Activated CD8-positive, alpha-beta memory T cell treated with anti-CD3 and anti-CD28 coated beads, Interleukin-2, amount 50 U/mL, for 48 hours (primary cell): ENCODE measurements at places on chromosomes 5 and 9.

DNA sequence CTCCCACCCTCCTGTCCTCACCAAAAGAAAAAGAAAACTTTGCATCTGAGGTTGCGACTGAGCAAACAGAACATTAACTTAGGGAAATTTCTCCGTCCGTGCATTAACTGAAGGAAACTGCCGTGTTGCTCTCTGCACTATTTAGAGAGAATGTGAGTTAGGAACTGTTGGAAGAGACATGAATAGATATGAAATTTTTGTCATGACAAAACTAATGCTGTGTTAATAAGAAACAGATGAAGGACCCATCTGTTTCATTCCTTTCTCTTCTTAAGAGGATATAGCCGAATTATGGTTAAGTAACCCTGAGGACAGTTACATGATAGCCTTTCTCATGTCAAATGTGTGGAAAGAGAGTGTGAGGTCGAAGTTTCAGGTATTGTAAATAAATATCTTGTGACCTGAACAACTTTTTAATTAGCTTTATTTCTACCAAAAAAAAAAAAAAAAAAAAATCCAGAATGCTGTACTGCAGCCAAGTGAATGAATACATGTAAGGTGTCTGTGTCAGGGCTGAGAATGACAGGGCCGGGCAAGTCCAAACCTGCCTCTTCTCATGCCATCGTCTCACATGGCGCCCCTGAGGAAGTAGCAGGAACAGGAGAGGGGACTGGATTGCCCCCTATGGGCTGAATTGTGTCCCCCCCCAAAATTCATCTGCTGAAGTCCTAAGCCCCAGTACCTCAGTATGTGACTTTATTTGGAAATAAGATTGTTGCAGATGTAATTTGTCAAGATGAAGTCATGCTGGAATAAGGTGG, 35.6 kb upstream of the ANKRD33B start:
- DNase-seq, result no peak

- DNase-seq, result no peak
Measured at GRCh38 chr9:23598994-23599393, 227.0 kb downstream of the ELAVL2 start.

DNA sequence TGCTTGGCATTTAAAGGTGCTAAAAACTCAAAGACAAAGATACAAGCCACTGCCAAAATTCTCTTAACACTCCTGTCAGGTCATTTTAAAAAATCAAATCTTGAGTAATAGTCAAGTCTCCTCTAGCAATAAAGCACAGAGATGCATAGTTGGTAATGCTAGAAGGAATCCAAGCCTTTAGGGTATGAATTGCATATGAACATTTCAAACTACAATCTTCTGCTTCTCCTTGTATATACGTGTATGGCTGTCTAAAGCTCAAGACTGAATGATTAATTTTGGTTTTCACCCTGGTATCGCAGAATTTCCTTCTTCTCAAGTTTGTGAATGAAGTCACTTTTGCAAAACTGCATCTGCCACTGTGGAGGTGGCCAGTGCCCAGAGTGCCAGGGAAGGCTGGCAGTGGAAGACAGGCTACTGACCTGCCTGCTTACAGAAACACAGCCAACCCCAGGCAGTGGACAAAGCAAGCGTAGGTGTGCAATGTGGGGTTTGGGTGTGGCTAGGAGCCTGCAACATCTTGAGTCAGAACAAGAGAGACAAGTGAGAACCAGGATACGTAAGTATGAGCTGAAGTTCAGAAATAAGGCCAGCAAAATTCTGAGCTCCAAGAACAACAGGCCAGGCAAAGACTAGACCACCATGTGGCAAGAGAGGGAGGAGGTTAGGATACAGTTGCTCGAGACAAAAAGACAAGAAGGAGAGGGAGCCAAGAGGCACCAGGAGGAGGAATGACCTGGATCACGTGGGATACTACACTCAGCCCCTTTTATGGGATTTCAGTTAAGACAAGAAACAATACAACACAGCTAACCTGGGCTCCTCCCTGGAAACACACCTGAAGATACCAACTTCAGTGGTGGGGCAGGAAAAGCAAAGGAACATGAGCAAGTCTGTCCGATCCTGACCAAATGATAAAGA, 22.6 kb downstream of the MYO10 start:
- no peak for DNase-seq

DNA sequence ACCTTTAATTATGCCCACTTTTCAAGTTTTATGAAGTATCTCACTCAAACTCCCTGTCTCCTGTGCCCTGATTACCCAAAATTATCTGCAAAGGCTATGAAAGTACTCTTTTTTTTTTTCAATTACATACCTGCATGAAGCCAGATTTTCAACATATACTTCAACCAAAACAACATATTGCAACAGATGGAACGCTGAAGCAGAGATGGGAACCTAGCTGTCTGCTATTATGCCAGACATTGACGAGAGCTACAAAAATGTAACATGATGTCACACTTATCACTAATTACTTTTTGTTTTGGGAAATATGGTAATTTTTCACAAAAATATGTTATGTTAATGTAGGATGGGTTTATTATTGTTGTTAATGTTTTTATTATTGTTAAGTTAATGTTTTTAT, 86.5 kb upstream of the SLC1A3 start:
- no peak for DNase-seq

DNA sequence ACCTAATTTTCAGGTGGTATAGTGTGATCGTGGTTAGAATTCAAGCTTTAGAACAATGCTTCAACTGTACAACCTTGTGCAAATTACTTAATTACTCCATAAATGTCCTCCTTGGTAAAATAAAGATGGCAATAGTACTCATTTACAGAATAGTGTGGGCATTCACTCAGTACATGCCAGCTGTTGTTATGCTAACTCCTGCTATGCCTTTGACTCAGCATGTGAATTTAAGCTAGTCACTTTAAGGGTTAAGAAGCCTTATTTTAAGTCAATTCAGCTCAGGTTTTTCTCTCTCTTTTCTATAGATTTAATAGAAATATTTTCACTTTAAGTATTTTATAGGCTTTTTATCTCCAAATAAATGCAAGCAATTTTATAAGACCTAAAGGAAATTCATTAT, 335.6 kb upstream of the ITGA1 start:
- DNase-seq, result no peak

GRCh38 chr9:13721481-13722235, 442.2 kb upstream of the MPDZ start:
- no peak for DNase-seq

DNA sequence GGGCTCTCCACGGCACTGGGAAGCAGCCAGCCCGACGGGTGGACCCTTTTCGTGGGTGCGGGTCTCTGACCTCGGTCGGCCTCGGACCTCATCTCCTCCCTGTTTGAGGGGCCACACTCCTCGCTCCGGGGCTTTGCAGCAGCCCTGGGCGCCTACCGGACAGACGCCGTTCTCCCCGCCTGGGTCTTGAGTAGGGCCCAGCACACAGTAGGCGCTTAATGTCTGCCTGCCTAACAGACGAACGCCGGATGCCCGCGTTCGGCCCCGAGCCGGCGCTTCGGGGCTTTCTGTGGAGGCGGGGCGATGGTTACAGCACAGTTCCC, 842 bp upstream of the GTF3C5 start:
- DNase-seq, result no peak

DNA sequence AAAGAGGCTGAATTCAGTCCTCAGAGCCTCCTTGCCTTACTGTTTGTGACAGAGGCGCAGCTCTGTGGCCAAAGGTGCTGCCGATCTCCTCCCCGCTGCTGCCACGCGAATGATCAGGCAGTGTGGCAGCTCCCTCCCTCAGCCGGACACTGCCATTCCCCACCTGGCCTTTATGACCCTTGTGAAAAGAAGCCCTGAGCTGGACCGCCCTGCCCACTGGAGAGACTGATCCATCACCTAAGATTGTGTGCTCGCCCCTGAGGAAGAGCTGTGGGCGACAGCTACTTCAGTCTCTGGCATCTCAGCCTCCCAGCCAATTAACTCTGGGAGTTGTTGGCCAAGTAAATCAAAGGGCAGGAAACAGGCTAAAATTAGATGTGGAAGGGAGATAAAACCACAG, 90.9 kb downstream of the CARTPT start:
- DNase-seq, result no peak

- DNase-seq, result no peak
Measured at GRCh38 chr5:124602925-124603650, 143.4 kb downstream of the ZNF608 start.

GRCh38 chr9:134243778-134244467, 79.6 kb upstream of the RNU6ATAC start:
- no peak for DNase-seq

DNA sequence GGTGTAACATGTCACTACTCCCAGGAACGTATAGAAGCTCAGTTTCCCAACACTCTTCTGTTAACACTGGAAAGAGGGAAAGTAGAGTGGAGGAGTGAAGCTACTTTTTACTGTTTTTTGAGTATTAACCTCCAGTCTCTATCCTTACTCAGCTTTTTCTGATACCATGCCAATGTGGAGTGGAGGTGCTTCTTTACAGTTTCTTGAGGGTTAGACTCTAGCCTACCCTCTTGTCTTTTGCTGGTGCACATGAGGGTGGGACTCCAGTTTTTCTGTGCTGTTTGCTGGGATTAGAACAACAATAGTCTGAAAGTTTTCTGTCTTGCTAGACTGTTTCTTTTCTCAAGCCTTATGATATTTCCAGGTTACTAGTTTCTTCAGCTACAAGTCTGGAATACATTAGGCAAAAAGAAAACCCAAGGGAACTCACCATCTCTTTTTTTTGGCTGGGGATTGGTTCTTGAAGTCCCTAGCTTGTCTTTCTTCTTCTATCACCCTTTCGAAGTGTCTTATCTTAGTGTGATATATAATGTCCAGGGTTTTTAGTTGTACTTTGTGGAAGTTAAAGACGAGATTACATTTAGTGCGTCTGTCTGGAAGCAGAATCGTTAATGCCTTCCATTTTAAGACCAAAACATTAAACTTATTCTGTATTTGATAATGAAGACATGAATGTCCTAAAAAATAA, 35.9 kb downstream of the PRR16 start:
- DNase-seq, result no peak

DNA sequence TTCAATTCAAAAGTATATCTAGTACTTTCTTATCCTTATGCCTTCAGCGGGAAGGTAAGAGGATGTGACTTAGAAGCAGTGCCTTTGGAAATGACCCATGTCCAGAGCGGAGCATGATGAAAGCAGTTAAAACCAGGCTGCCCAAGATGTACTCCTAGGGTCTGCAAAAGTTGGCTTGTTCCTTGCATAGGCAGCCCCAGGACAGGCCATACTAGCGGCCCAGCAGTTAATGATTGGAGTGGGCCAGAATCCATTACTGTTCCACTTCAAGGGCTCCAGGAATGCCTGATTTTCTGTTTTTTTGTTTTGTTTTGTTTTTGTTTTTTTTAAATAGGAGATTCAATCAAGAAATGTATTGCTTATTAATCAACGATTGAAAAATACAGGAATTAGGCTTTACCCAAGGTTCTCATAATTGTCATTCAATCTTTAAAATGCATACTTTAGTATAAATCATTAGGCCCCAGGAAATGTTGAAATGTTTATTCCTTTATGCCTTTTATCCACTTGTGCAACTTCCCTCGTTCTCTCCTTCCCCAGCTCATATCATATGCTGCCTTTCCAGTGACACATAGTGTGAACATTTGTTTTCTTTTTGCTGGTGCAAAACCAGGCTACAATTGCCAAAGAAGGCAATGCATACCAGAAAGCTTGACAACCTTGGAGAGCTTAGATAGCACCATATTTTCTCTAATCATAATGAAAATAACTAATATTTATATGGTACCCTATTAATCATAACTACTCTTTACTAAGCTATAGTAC, 190.8 kb downstream of the ARHGEF28 start:
- no peak for DNase-seq

DNA sequence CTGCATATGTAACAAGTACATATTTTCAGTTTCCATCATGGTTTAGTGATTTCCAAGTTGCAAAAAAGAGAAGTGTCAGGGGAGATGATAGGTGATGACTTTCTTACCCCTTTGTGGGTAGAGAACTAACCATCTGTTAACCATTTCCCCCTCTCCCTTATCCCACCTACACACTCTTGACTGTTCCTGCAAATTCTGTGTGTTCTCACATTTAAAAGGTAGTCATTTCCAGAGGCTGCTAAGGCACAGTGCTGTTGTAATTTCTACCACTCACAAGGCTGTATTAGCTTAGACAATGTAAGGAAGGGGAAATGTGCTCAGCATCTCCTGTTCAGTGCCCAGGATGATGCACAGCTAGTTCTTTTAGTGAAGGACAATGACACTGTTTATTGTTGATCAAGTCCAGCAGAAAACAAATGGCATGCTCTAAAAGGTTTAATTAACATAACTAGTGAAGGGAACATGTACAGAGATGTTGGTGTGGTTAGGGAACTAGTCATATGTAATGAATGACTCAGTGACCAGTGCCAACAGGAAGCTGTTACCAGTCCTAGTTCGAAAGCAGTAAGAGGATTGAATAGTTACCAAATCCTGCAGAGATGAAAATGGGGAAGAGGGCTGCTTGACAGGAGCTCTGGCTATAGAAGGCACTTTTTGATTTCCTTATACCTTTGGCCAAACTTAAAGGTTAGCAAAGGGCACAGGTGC, 165.1 kb downstream of the PLK2 start:
- no peak for DNase-seq

DNA sequence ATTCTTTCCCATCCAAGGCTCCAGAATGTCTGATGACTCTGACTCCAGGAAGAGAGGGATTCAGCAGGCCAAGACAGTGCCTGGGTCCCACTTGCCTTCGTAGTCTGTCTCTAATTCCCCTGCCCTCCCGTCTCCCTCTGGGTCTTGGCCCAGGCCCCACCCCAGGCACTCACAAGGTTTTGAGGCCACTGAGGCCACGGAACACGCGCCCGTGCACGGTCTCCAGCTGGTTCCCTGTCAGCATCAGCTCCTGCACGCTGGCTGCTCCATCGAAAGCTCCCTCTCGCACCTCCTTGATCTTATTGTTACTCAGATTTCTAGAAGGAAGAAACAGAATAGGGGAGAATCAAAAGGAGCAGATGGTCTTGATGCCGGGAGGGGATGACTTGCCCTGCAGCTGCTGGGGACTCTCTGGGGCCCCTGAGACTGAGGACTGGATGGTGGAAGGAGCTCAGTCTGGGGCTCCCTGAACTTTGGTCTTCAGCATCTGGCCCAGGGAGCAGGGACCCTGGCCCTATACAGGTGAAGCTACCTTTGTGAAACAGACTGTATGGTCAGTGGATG, 174.6 kb upstream of the PANK3 start:
- no peak for DNase-seq

- no peak for DNase-seq
Measured at GRCh38 chr9:19689328-19690101, 99.3 kb downstream of the SLC24A2 start.

GRCh38 chr9:108897324-108898096, 35.4 kb downstream of the ACTL7A start:
- DNase-seq, result no peak

GRCh38 chr9:137235424-137236237, 4.9 kb downstream of the SLC34A3 start:
- no peak for DNase-seq

GRCh38 chr5:33153831-33154230, 286.9 kb upstream of the TARS1 start:
- no peak for DNase-seq

DNA sequence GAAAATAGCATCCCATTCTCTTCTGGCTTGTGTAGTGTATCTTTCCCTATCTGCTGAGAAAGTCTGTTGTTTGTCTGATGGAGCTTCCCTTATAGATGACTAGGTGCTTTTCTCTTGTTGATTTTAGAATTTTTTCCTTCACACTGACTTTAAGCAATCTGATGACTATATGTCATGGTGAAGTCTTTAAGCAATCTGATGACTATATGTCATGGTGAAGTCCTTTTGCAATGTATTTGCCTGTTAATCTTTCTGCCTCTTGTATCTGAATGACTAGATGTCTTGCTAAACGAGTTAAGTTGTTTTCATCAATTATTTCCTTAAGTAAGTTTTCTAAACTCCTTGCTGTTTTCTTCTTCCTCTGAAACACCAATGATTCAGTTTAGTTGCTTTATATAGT, 80.5 kb downstream of the RNF130 start:
- DNase-seq, result no peak

GRCh38 chr9:82894961-82895821, 167.8 kb downstream of the RASEF start:
- DNase-seq, result no peak
